Foreskin fibroblast (primary cell): ENCODE measurements at places on chromosomes 6 and 20.

DNA sequence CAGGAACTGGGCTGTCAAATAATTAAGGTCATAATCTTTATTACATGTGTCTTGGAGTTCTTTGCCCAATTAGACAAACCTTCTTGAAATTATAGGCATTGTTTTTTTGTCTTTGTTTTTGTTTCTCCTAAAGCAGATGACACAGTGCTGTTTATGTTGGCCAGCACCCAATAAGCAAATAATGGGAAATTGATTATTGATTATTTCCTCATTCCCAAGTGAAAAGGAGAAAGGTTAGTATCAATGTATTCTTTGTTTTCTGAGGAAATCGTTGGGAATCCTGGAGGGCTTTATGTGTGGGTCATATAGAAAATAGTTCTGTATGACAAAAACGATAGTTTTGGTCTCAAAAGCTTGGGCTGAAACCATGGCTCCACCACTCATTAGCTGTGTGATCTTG lies 4.5 kb upstream of the CYP24A1 start:
- no peak for DNase-seq

GRCh38 chr6:27020553-27020880 lies 227.0 kb upstream of the PRSS16 start:
- no peak for DNase-seq

GRCh38 chr20:4332121-4332860 lies 316.9 kb upstream of the RNF24 start:
- DNase-seq: no peak

- DNase-seq: no peak
Observed at GRCh38 chr6:22966691-22967422, 397.5 kb downstream of the HDGFL1 start.

DNA sequence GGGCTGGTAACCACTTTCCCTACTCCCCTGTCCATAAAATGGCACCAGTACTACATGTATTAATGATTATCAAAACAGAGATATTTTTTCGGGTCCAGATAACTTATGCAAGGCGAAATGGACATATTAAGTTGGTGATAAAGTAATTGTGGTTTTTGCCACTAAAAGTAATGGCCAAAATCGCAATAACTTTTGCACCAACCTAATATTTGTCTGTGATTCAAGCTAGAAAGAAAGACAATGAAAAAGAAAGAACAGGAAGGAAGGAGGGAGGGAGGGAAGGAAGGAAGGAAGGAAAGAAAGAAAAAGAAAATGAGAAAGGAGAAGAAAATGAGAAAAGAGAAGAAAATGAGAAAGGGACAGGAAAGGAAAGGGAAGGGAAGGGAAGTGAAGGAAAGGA lies 922.9 kb downstream of the TBC1D32 start:
- DNase-seq: no peak

- DNase-seq: no peak
Observed at GRCh38 chr6:21828704-21829103, 235.2 kb downstream of the SOX4 start.

DNA sequence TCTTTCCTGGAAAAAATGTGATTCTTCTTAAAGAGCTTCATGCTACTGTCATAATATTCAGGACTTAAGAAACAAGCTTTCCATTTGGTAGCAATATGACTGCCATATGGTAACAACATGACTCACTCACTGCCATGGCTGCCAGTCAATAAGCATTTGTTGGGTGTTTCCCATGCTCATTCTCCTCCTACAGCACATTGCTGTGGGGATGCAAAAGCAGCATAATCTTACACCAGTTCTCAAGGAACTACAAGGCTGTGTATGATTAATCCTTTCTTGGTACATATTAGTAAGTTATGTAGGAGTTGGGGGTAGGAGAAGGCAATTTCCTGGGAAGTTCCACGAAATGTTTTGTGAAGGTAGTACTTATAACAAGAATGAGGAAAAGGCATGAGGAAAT lies 76.7 kb downstream of the CEP162 start:
- DNase-seq: peak; percentile 91

- no peak for DNase-seq
Observed at GRCh38 chr6:151216804-151217203, 23.0 kb upstream of the AKAP12 start.

GRCh38 chr6:34928220-34928619 lies 39.2 kb downstream of the ANKS1A start:
- DNase-seq: no peak

DNA sequence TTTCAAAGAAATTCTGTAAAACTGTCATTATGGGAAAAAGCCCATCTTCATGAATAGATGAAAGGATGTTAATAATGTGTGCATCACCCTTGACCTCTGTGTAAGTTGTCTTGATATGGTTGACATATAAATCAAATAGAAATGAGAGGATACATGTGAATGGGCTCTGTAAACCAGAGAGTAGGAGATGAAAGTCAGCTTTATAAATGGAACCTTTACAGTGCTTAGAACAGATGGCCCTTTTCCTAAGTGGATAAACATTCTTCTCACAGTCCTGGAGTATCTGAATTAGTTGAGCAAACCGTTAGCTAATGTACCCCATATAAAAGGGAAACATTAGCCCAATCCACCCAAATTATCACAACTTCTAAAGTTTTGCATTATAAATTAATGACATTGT lies 57.5 kb downstream of the MYLK4 start:
- no peak for DNase-seq

- no peak for DNase-seq
Observed at GRCh38 chr6:105113422-105113821, 66.4 kb downstream of the POPDC3 start.

DNA sequence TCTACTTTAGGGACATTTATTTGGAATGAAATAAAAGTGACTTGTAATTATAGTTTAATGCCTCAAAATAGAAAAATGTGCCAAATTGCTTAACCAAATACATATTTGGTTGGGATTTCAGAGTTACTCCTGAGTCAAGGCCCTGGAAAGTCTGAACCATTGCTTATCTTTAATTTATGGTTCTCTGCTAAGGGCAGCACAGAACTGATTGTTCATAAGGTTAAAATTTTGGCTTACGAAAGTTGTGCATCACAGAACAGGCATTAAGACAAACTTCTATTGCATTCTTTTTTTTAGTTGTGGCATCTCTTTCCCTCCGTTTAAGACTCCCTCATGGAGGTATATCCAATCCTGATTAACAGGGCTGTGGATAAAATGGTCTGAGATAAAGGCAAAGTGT lies 92.2 kb upstream of the TENT5A start:
- peak; percentile 35 for DNase-seq

GRCh38 chr6:27726619-27727023 lies 185.6 kb downstream of the OR2B2 start:
- no peak for DNase-seq

- DNase-seq: no peak
Observed at GRCh38 chr20:58593880-58594638, 57.0 kb upstream of the STX16 start.

GRCh38 chr20:9203081-9203447 lies 134.2 kb downstream of the PLCB4 start:
- DNase-seq: peak; percentile 58

- peak; percentile 21 for DNase-seq
Observed at GRCh38 chr6:134077301-134077700, 24.9 kb upstream of the SLC2A12 start.

DNA sequence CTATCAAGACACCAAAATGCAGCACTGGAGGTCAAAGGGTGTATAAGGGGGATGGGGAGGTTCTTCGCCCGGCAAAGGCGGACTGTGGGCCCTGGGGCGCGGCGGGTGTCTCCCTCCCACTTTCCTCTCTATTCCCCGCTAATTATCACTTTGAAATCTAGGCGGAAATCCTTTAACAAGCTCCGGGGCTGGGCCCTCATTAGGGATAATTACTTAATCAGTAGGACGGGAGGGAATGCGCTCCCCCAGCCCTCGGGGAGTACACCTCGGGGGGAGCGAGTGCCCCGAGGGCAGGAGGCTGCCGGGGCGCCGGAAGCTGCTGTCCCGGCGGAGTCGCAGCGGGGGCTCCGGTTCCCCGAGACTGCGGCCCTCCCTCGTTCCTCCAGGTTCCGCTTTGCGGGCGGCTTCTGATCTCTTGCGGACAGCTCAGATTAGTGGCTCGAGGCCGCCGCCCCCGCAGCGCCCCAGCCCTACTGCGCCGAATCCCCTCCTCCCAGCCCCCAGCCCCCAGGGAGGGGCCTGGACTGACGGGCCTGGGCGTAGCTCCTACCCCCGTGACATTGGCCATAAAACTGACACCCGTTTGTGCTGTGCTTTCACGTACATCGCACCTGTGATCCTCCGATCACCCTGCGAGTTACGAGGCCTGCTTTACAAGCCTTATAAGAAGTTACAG lies 14.7 kb downstream of the MUCL3 start:
- DNase-seq: peak; percentile 71

GRCh38 chr6:93644611-93645010 lies 225.3 kb upstream of the EPHA7 start:
- no peak for DNase-seq

GRCh38 chr6:101747716-101748115 lies 354.2 kb downstream of the GRIK2 start:
- DNase-seq: no peak

DNA sequence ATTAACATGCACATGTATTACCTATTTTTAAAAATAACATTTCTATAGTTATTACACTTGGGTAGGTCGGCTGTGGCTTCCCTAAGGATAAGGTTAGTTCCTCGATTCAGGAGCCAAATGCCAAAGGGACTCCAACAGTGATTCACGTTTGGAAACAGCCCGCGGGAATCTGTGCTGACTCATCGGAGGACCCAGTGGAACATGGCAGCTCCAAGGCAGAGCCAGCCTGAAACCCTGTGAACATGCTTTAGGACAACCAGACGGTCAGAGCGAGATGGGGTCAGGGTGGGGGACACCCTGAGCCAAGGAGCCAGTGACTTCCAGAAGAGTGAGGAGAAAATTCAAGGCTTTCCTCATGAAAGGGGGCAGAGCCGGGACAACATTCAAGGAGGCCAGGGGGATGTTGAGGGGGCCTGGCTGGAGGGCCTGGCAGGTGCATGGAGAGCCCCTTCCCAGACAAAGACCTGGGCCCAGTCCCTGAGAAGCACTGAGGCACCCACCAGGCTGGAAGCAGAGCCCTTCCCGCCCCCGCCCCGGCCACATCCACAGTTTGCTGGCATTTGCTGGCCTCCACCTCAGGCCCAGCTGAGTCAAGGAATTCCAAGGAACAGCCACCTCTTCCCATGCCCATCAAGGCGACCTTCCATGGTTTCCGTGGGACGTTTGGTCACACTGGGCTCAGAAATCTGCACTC lies 133.2 kb downstream of the SNX5 start:
- DNase-seq: peak; percentile 93

GRCh38 chr20:2379511-2380229 lies 1.0 kb upstream of the TGM6 start:
- no peak for DNase-seq

DNA sequence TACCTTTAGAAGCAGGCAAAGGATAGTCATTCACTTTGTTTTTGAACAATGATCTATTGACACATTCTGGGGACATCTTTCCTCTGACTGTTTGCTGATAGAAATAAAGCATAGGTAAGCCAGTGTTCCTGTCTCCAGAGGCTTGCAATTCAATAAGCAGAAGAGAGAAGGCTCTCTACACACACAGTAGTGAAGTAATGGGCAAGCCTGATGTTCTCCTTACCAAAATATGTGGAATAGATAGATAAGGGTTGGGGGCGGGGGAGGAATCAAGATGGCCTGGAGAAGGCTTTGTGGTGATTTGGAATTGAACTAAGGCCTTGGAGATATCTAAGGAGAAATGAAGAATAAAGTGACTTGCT lies 27.3 kb downstream of the PAQR8 start:
- no peak for DNase-seq

DNA sequence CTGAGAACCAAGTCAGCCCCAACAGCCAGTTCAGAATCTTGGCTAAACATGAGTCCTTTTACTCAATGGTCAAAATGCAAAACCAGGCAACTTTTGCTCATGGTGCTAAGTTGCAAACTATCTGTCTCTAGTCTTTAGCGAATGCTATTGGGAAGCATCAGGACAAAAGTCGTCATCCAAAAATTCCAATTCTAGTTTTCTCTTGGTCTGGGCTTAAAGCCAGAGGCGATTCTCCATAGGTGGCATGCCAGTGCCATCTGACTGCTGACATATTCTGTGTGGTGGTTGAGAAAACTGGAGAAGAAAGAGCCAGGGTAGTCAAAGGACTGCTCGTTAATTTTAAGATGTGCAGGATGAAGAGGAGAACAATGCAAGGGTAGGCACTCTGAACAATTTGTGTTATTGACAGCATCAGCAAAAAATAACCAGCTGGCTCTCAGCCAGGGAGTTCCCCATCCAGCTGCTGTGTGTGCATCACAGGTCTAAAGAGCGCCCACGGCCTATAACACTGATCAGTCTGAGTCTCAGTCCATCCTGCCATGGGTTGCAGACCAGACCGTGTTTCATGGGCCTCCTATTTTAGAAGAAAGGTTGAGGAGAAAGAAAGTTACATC lies 313.6 kb downstream of the ALDH8A1 start:
- no peak for DNase-seq

DNA sequence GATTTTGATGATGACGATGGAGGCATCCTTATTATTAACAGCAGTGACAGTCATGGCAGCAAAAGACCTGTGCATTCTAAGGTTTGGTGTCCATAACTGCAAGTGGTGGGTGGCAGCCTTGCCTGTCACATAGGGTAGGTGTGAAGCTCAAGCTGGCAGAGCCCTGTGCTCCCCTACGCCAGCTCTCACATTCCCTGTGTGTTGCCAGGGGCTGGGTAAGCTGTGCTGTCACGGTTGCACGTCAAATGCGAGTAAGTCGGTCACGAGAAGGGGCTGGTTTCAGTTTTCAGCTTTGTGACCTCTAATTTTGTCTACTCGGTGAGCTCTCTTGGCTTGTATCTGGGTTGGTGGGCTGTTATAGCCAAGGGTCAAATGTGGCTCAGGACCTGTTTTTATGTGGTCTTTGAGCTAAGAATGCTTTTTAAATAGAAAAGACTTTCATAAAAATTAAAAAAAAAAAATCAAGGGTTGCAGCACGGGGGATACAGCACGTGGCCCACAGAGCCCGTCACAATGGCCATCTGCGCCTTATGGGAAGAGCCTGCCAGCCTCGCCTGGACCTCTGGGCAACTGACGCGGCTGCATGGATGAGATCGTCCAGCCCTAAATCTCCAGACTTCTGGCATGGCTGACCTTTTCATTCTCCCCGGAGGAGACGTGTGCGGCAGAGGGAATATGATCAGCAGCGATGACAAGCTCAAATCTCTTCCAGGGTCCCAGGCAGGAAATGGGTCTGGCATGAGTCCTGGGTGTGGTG lies 148.5 kb downstream of the PHACTR3 start:
- DNase-seq: no peak

DNA sequence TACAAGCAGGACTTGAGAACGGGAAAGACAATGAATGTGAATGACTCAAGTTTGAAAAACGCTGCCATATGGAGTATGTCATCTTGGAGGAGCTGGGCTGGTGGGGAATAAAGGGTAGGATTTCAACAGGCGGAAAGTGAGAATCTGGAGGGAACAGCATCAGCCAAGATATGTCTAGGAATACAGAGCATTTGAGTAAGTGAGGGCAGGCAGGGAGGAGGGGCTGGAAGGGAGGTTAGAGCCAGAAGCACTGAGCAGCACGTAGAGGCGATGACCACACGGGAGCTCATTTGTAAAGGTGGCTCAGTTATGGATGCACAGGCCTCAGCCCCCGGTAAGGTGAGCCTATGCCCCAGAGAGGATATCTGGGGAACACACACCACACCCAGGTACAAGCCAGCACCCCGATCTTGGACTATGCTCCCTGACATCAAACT lies 115.1 kb downstream of the ZMYND8 start:
- DNase-seq: peak; percentile 76
